NCI-H1436 (cell line): ENCODE measurements at places on chromosomes 16 and 17.

DNA sequence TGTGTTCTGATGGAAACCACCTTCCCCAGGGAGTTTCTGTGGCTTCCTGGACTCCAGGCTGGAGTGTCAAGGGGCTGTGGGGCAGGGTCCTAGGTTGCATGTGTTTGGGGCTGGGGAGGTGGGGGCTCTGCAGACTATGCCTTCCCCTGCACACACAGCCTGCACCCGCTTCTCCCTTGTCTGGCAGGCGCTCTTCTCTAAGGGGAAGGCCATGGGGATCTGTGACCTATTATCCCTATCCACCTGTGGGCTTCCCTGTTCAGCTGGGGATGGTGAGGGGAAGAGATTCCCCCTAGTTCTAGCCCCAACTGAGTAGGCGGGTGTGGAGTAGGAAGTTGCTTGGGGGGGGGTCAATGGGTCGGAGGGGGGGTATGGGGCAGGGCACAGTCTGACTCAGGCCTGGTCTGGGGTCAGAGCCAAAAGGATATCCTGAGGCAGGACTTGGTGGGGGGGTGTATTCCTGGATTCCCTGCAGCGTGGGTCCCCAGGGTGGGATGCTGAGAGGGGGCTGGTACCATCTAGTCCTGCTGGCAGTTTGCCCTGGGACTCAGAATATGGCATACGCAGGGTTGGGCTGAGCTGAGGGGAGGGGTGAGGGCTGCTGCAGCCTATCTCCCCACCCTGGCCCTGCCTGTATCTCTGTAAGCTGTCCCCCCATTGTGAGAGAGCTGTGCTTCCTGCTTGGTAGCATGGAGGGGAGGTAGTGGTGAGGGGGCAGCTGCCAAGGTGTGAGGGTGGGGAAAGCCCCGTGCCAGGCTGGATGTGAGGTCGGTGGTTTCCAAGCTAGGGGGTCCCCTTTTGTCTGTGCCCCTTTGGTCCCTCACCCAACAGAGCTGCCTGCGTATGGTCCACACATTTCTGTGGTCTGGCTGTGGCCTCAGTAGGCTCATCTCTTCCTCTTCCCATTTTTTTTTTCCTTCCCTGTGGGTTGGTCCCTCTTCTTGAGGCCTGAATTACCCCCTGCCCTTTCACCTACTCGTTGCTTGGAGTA, 14.7 kb downstream of the RARA start:
- DNase-seq = no peak

DNA sequence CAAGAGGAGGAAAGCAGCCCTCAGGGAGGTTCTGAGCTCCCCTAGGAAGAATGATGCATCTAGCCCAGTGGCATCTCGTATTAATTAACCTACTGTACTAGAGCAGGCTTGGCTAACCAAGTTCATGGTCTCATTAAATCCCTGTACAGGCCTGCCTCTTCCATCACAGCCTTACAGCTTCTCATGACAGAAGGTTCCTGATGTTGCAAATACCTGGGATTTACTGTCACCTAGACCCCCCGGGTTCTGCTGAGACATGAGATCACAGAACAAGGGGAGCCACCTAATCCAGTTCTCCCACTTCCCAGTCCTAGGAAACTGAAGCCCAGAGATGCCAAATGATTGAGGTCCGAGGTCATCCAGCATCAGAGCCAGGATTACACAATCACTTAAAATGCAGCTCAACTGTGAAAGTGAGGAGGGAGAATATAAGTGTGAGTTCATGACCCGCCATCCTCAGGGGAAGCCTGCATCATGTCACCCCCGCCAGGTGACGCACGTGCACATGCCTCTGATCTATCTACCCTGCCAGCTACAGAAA, 23.9 kb downstream of the ACLY start:
- DNase-seq = no peak

DNA sequence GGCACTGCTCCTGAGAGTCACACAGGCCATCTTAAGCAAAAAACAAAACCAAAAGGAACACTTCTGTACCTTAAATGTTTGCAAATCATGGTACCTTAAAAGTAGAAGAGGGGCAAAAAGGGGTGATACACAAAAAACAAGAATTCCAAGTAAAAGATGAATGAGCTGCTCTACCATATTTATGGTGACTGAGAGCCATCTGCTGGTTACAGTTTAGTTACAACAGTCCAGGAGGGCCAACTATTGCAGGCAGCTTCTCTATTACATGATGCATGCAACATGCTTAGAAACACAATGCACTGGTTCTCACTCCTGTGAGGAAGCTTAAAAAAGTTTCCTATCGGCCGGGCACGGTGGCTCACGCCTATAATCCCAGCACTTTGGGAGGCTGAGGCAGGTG, 53.5 kb downstream of the STX8 start:
- peak; percentile 39 for DNase-seq

- DNase-seq = no peak
These were observed 22.1 kb downstream of the NT5M start for GRCh38 chr17:17325228-17325627.

DNA sequence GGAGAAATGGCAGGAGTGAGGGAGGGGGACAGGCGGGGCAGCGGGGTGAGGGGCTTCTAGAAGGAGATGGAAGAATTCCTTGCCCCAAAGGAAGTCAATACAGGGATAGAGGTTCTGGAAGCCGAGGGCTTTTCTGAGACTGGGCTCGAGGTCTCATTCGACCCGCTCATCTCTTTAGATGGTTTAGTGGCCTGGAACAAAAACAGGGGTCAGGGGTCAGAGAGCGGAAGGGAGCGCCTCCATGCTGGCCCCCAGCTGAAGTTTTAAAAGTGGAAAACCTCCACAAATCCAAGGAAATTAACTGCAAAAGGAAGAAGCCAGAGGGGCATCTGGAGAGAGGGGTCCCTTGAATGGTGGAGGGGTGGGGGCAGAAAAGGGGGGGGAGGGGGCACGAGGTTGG, 72.5 kb downstream of the SRCIN1 start:
- DNase-seq = no peak

DNA sequence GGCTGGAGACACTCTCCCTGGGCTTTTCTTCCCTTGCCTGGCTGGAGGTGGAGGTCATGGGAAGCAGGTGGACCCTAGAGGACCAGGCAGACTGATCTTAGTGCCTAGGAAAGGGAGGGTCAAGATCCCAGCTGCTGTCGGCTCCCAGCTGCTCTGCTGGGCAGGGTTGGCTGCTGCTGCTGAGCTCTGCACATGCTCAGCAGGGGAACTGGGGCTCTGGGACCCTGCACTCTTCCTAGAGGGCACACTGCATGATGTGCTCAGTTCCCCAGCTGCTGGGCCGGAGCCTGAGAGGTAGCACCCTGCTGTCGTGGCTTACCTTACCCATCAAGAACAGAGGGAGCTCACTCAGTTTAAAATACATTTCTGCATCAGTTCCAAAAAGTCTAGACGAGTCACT, 34.3 kb downstream of the VAC14 start:
- no peak for DNase-seq

DNA sequence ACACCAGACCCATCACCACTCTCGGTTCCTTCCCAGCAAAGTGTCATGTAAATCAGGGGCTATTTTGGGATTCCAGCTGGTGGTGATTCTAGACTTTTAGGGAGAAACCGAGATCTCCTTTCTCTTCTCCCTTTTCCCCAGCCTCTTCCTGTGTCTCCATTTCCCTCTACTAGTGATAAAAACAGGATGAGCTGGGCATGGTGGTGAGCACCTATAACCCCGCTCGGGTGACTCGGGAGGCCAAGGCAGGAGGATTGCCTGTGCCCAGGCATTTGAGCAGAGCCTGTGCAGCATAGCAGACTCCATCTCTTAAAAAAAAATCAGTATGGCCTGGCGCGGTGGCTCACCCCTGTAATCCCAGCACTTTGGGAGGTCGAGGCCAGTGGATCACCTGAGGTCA, 6.1 kb downstream of the TBX21 start:
- DNase-seq = no peak

- no peak for DNase-seq
These were observed 15.1 kb upstream of the ATP6V0C start for GRCh38 chr16:2498531-2499253.

DNA sequence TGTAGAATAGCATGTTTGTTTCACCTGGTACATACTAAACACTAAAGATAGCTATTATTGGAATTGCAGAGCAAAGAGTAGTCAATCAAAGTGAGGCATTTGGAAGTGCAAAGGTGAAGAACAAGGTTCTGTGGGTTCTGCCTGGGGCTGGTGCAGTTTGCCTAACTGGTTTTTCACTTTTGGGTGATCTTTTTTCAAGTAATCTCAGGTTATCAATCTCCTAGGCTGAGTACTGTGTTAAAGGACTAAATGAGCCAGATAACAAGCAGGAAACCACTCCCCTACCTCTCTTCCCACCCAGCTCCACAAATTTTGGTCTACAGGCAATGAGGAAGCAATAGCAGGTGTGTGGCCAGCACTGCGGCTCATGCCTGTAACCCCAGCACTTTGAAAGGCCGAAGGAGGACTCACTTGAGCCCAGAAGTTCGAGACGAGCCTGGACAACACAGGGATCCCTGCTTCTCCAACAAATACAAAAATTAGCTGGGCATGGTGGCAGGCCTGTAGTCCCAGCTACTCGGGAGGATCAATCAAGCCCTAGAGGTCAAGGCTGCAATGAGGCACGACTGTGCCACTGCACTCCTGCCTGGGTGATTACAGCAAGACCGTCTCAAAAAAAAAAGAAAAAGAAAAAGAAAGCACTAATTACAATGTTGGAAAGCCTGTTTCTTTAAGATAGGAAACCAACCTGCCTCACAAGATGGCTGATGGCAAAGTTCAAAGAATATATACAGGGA, 2.0 kb upstream of the NTAN1 start:
- DNase-seq = no peak
